Activated T-cell treated with anti-CD3 and anti-CD28 coated beads, Interleukin-2, amount 50 U/mL, for 1 hour (primary cell): ENCODE measurements at places on chromosomes 3 and 15.

DNA sequence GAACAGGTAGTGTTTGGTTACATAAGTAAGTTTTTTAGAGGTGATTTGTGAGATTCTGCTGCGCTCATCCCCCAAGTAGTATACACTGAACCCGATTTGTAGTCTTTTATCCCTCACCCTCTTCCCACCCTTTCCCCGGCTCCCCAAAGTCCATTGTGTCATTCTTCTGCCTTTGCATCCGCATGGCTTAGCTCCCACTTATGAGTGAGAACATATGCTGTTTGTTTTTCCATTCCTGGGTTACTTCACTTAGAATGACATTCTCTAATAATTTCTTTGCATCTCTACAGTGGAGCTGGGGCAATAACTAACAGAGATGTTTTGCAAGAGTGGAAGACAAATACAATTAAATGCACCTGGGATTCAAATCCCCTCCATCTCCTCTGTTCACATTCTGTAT lies 93.2 kb downstream of the TP63 start:
- no peak for DNase-seq

- no peak for DNase-seq
These were observed 6.1 kb upstream of the MB21D2 start for GRCh38 chr3:192923731-192924130.

DNA sequence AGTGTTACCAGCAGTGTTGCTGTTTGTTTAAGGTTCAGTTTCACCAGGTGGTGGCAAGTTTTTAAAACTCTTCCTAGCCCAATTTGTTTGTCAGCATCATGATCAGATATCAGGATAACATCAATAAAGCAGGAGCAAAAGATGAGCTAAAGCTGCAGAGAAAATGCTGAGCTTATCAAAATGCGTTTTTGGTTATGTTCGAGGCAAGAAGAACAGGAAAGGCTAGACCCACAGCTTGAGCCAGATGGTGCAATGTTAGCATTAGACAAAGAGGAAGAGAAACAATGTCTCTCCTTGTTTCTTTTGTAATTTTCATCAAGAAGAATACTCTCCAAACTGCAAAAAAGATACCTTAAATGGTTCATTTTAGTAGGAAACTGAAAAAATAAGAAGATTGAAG lies 66.2 kb downstream of the THRB start:
- DNase-seq: no peak

GRCh38 chr15:38721568-38721945 lies 156.9 kb upstream of the RASGRP1 start:
- no peak for DNase-seq

GRCh38 chr3:71309886-71310285 lies 273.6 kb downstream of the FOXP1 start:
- DNase-seq: no peak

DNA sequence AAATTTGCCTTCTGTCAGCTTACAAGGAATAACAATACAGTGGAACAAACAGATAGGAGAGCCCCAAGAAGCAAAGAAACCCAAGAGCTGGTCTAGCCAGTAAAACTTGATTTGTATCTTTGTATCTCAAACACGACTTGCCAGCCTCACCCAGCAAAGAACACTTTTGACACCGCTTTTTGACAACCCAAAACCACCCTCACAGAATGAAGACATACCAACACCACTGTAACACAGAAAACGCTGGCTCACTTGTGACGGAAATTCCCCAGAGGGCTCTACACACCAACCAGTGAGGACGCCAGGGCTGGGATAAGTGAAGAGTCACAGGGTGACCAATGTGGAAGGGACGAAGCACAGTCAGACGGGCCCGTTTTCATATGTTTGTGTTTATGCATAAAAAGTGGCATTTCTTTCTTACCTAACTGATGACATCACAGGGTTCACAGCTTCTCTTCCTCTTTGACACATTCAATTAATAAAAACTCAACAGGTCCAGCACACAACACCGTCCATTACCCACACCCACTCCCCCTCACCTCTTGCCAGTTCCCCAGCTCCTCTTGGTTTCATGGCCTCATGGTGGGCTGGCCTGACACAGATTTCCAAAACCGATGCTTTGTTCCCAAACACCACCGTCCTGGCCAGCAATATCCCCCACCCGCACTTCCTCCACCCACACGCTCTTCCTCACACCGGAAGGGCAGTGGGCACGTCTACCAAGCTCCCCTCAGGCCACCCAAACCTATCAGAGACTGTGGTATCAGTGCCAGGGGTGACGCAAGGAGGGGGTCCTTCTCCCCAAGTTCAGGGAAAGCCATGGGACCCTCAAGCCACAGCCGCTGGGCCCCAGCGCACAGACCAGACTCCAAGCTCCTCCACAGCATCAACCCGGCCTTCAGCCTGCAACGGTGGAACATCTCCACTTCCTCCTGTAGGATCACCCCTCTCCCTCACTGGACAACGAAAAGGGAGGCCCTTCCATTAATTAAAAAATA lies 94.2 kb downstream of the ADAMTS17 start:
- DNase-seq: no peak

DNA sequence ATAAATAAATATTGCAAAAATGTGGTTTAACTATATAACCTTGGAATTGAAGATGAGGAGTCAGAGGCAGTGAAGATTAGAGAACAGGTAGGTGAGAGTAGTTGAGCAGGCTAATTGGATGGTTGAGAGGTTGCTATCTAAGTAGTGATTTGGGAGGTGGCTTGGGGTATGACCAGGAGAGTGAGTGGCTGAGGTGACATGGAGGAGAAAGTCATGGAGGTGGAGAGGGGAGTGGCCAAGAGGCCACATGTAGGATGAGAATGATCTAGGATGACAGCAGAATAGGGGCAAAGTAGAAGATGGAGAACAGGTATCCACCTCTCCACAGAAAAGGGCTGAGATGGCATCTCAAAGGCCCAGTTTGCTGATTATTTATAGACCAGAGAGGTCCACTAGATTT lies 10.5 kb upstream of the RLBP1 start:
- DNase-seq: no peak

DNA sequence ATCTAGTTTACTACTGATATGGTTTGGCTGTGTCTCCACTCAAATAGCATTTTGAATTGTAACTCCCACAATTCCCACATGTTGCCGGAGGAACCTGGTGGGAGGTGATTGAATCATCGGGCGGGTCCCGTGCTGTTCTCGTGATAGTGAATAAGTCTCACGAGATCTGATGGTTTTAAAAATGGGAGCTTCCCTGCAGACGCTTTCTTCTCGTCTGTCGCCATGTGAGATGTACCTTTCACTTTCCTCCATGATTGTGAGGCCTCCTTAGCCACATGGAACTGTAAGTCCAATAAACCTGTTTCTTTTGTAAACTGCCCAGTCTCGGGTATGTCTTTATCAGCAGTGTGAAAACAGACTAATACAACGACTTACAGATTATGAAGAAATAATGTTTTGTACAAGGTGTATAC lies 35.6 kb upstream of the PYDC2 start:
- DNase-seq: no peak

- DNase-seq: no peak
These were observed 29.2 kb upstream of the ARRDC4 start for GRCh38 chr15:97931314-97931713.

DNA sequence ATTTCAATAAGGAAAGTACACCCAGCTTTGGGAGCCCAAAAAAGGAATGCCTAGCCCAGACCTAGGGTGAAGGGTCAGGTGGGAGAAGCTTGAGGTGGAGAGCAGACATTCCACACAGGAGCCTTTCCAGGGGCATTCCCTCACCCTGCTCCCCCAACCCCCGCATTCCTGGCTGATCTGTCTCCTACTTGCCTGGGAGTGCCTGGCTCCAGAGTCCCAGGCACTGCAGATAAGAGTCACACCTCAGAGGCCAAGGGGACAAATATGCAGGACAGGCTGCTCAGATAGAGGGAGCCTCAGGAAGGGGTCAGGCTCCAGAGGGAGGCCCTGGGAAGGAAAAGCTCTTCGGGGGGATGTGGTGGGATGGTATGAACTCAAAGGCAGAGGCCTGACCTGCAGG lies 20.8 kb upstream of the HCN4 start:
- DNase-seq: no peak

DNA sequence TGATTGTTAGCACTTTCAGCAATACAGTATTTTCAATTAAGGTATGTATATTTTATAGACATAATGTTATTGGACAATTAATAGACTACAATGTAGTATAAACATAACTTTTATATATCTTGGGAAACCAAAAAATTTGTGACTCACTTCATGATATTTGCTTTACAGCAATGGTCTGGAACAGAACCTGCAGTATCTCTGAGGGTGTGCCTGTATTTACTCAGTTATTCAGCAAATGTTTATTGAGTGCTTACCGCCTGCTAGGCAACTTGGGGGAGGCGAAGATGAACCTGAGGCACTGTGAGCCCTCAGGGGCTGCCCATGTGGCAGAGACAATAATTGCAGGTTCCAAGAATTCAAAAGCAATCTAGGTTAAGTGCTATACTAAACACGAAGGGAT lies 144.8 kb downstream of the GABRB3 start:
- no peak for DNase-seq

DNA sequence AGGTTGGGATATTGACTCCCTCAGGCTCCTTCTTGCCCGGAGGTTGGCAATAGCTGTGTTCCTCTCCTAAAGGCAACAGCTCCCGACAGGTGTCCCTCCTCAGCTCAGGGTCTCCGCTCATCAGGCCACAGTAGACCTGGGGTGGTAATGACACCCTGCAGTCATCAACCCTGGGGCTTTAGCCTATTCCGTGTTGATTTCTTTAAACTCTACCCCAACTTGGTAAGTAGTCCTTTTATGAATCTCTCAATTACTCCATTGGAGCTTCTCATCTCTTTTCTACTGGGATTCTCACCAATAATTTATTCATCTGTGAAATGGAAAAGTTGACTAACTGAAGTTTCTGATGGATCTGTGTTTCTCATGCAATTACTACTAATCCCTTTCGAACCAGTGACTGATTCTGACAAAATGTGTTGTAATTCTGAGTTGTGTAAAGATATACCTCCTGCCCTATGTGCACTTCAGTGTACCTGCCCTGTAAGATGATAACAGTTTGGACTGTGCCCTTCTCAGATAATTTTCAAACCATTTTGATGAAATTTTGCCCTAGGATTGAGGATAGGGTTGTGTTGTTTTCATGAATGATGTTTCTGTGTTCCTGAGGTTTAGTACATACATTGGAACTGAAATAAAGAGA lies 89.7 kb downstream of the RPL39L start:
- DNase-seq: no peak

GRCh38 chr15:70098461-70099166 lies 897 bp upstream of the TLE3 start:
- peak; percentile 55 for DNase-seq

GRCh38 chr3:89964347-89964746 lies 856.9 kb downstream of the EPHA3 start:
- no peak for DNase-seq

- DNase-seq: no peak
These were observed 151.6 kb downstream of the BBX start for GRCh38 chr3:107674371-107674770.

DNA sequence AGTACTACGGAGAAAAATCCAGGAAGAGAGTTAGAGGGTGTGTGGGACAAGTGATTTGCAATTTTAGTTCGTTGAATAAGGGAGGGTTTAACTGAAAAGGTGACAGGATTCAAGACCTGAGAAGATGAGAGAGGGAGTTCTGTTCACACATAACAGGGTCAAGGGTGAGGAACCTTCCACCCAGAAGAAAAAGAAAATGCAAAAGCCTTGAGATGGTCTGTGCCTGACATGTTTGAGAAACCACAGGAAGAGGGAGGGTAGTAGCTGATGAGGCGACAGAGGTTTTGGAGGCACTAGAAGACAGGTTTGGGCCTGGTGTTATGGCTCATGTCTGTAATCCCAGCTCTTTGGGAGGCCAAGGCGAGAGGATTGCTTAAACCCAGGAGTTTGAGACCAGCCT lies 591 bp upstream of the SLC25A20 start:
- peak; percentile 22 for DNase-seq

DNA sequence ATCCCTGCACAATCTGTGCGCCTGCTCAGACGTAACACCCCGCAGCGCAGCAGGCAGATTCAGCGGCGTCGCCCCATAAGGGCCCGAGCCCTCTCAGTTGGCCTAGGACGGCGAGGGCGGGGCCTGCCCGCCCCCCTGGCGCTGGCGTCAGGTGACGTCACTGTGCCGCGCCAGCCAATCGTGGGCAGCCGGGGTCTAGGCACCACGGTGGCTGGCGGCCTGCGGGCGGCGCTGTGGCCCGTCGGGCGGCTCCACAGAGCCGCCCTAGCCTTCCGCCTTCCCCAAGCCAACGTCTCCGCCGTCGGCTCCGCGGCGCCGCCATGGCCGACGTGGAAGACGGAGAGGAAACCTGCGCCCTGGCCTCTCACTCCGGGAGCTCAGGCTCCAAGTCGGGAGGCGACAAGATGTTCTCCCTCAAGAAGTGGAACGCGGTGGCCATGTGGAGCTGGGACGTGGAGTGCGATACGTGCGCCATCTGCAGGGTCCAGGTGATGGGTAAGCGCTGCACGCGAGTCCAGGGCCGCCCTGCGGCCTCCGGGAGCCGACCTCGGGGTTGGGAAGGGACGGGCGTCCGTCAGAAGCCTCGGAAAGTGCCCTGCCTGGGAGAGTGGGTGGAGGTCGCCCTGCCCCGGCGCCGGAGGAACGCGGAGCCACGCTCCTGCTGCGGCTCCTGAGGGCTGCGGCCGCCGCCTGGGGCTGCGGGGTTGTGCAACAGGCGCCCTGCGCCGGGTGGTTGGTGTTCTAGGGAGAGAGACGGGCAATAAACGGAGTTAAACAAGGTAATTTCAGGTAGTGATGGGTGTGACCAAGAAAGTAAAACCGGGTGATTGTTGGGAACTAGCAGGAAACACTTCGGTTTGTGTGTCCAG lies at the start of gene RNF7:
RNF7 (plus strand) TSS at position 277 of the 869 bp plus-strand sequence; CDS start at position 321, 44 bp downstream.
- peak; percentile 99 for DNase-seq

DNA sequence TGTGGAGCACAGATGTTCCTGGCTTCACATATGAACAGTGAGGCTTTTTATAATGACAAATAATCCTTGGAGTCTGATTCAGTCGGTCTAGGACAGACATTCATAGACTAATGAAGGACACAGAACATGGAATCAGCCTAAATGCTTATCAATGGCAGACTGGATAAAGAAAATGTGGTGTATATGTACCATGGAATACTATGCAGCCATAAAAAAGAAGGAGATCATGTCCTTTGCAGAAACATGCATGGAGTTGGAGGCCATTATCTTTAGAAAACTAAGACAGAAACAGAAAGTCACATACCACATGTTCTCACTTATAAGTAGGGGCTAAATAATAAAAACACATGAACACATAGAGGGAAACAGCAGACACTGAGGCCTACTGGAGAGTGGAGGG lies 19.9 kb upstream of the LPP start:
- no peak for DNase-seq
